ENCODE measurements at places on chromosomes 7 and 10. TPM values are rescaled to one million over a fixed set of nuclear protein-coding genes. Genes with fewer than 3 reads are reported as not detected.

CALHM3 gene
- total RNA-seq: not detected

ASB10 gene
- total RNA-seq: not detected

PCLO gene
- total RNA-seq: 1.1 TPM

DDC gene
- not detected for total RNA-seq

CRYGN gene
- 0.74 TPM for total RNA-seq

COL26A1 gene
- 25.8 TPM for total RNA-seq

POLR2J3 gene
- 28.1 TPM for total RNA-seq

ZNF804B gene
- not detected for total RNA-seq

IL15RA gene
- 11.0 TPM for total RNA-seq

RTKN2 gene
- total RNA-seq: 21.3 TPM

DNA sequence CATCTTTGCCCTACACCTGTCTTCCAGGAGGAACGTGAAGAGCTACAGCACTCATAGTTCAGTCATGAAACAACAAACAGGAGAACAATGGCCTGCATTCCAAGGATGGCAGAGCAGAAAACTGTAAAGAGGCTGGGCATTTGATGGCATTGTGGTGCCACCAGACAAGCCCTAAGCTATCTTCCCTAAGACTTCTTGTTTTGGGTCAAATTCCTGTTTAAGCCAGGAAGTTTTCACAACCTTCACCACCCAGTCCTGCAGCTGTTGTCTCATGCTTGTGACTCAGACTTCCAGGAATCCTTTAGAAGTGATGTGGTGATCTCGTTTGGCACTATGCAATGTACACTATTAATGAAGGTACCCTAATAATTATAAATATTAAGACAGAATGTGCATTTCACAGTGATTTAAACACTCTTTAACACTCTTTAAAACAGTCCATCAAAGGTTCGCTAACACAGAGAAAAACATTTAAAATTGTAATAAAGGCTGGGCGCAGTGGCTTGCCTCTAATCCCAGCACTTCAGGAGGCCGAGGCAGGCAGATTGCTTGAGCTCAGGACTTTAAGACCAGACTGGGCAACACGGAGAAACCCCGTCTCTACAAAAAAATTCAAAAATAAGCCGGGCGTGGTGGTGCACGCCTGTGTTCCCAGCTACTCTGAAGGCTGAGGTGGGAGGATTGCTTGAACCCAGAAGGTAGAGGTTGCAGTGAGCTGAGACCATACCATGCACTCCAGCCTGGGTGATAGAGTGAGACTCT is 2.7 kb upstream of the HERPUD2 start:
- no peak for DNase-seq
- no peaks in the 10 kb centered on the region for H3K27me3 ChIP-seq
- no peaks in the 10 kb centered on the region for H3K36me3 ChIP-seq
- H3K4me3 ChIP-seq: no peak overlapping the region
- peaks cover 12% of the 10 kb centered on the region for H3K4me1 ChIP-seq
- H3K27ac ChIP-seq: no peak overlapping the region

DNA sequence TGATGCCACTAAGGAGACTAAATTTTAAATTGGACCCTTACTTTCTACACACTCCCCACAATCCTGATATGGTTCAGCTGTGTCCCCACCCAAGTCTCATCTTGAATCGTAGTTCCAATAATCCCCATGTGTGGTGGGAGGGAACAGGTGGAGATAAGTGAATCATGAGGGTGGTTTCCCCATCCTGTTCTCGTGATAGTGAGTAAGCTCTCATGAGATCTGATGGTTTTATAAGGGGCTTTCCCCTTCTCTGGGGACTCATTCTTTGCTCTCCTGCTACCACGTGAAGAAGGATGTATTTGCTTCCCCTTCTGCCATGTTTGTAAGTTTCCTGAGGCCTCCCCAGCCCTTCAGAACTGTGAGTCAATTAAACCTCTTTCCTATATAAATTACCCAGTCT is 18.4 kb upstream of the BET1 start:
- no peak overlapping the region for H3K27ac ChIP-seq
- no peaks in the 10 kb centered on the region for H3K4me1 ChIP-seq

GRCh38 chr7:137545059-137545716 is 201.7 kb upstream of the PTN start:
- no peak overlapping the region for H3K27ac ChIP-seq
- DNase-seq: no peak
- H3K36me3 ChIP-seq: no peaks in the 10 kb centered on the region
- H3K4me3 ChIP-seq: no peak overlapping the region

DNA sequence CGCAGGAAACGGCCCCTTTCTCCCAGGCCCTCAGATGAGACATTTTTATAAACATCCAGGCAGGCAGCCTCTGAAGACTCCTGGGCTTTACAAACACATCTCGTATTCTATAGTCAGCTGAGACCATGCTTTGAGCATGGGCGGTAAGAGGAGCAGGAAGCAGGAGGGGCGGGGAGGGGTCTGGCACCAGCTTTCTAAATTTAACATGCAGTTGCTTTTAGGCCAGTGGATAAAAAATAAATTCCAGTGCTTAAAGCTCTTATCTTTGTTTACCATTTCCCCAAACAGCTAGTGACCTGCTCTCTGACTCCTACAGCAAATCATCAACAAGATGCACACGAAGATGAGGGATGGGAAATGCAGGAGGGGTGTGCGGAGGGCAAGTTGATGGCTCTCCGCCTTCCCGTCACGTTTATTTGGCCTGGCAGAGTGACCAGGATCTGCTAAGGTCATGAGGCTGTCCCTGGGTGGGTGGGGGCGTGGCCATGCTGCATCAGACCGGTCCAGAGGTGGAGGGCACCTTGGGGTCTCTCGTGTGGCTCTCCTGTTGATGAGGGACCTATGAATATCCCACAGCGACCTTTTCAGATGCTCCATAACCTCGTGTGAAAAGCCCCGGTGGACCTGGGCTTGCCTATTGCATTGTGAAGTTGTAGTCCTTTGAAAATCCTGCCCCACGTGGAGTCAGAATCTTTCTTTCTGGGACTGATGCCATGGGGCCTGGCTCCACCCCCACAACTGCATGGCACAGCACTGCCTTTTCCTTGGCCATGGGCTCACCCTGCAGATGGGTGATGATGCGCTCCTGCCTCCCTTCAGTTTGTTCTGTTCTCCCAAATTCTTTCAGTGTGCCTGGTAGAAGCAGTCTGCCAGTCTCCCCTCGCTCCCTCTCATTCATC is 67.5 kb downstream of the PARP12 start:
- no peaks in the 10 kb centered on the region for H3K4me1 ChIP-seq
- H3K27me3 ChIP-seq: no peaks in the 10 kb centered on the region
- no peak for DNase-seq

- no peak overlapping the region for H3K27ac ChIP-seq
- H3K4me3 ChIP-seq: no peak overlapping the region
- no peak for DNase-seq
Measured at GRCh38 chr7:28125431-28126409, 54.9 kb downstream of the JAZF1 start.

GRCh38 chr10:100730725-100731406 is 14.5 kb upstream of the PAX2 start:
- no peaks in the 10 kb centered on the region for H3K36me3 ChIP-seq
- H3K27me3 ChIP-seq: no peaks in the 10 kb centered on the region
- peak overlapping the region; percentile 99 for H3K27ac ChIP-seq
- peaks cover 50% of the 10 kb centered on the region for H3K4me1 ChIP-seq
- H3K4me3 ChIP-seq: peak overlapping the region; percentile 79
- DNase-seq: no peak

GRCh38 chr7:26122745-26123144 is 29.3 kb upstream of the NFE2L3 start:
- H3K27ac ChIP-seq: no peak overlapping the region
- no peak overlapping the region for H3K4me3 ChIP-seq
- H3K4me1 ChIP-seq: no peaks in the 10 kb centered on the region
- DNase-seq: no peak
- no peaks in the 10 kb centered on the region for H3K36me3 ChIP-seq
- peaks cover 2% of the 10 kb centered on the region for H3K27me3 ChIP-seq

DNA sequence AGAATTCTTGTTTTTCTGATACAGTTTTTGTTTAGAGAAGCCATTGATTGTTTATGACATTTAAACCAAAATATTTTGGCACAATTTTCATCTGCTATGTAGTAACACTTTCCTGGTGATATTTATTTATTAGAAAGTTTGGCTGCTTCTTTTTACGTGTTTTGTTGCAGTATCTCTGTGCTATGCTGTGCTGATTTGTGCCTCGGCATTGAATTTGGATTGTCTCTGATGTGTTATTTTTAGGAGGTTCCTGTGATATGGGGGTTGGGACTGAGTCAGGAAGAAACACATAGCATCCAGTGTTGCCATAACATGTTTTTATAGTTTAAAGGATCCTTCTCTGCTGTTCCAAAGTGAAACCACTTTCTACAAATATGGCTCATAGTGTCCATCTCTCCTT is 1197.7 kb upstream of the LRRN3 start:
- H3K4me3 ChIP-seq: no peak overlapping the region
- H3K36me3 ChIP-seq: no peaks in the 10 kb centered on the region
- no peak overlapping the region for H3K27ac ChIP-seq
- no peaks in the 10 kb centered on the region for H3K4me1 ChIP-seq
- no peaks in the 10 kb centered on the region for H3K27me3 ChIP-seq

DNA sequence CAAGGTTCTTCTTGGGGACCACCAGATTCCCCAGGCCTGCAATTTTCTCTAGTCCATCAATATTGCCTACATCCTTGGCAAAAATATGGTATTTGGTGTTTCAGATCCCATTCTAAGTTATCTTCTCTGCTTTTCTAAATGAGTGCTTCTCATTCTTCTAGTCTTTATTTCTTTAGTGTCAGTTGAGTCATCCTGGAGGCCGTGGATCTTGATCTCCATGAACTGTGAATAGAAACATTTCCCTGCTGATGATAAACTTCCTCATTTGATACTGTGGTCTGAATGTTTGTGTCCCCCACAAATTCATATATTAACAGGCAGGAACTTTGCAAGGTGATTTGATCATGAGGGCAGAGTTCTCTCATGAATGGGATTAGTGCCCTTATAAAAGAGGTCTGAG is 779.3 kb downstream of the INHBA start:
- no peak for DNase-seq
- H3K27me3 ChIP-seq: no peaks in the 10 kb centered on the region
- no peak overlapping the region for H3K27ac ChIP-seq
- no peaks in the 10 kb centered on the region for H3K36me3 ChIP-seq

DNA sequence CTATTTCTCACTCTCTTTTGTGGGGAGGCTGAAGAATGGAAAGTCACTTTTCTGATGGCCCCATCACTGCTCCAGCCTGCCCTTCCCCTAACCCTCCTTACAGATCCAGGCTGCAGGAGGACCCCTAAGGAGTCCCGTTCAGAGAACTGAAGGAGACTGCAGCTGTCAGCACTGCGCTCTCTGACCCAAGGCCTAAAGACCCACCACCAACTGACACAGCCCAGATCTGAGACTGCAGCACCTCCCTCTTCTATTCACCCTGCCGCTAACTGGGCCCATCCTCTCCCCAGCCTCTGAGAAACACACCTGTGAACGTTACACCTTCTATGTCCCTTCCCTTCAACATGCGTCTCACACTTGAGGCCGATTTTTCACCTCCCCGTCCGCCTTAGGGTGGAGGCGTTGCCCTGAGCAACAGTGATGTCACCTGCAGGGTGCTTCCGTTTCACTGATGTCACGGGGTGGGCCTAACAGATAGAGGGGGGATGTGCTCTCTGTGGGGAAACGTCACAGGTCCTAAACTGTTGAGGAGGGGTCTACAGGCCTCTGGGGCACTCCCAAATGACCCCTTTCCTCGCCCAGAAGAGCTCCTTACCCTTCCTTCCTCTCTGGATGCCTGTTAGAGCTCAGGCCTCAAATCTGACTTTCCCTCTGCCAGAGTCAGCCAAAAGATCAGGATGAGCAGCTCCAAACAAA is 5.1 kb downstream of the ITPRIP start:
- peak overlapping the region; percentile 98 for H3K27ac ChIP-seq
- H3K36me3 ChIP-seq: peaks cover 3% of the 10 kb centered on the region
- peak overlapping the region; percentile 83 for H3K4me3 ChIP-seq
- no peaks in the 10 kb centered on the region for H3K27me3 ChIP-seq
- peaks cover 80% of the 10 kb centered on the region for H3K4me1 ChIP-seq

GRCh38 chr7:30028749-30029635 is 780 bp downstream of the PLEKHA8 start:
- peak overlapping the region; percentile 84 for H3K27ac ChIP-seq
- no peak for DNase-seq
- no peaks in the 10 kb centered on the region for H3K27me3 ChIP-seq
- peak overlapping the region; percentile 61 for H3K4me3 ChIP-seq
- no peaks in the 10 kb centered on the region for H3K36me3 ChIP-seq

DNA sequence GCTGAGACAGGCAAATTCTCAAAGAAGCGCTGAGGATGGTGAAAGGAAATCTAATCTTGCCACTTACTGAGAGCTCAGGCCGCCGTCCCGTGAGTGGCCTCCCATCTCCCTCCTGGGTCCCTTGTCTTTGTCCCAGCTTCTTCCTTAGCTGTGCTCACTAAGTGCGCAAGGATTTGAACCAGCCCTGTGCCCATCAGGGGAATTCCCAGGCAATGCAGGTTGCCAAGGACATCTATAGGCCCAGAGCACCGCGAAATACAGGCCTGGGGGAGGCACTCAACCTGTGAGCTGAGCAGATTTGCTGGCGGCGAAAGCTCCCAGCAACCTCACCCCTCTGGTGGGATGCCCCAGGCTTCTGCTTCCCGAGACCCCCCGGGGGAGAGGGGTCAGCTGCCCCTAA is 64.8 kb downstream of the OAT start:
- no peak overlapping the region for H3K27ac ChIP-seq
- no peaks in the 10 kb centered on the region for H3K27me3 ChIP-seq
- H3K36me3 ChIP-seq: no peaks in the 10 kb centered on the region
- no peak for DNase-seq
- peaks cover 10% of the 10 kb centered on the region for H3K4me1 ChIP-seq

DNA sequence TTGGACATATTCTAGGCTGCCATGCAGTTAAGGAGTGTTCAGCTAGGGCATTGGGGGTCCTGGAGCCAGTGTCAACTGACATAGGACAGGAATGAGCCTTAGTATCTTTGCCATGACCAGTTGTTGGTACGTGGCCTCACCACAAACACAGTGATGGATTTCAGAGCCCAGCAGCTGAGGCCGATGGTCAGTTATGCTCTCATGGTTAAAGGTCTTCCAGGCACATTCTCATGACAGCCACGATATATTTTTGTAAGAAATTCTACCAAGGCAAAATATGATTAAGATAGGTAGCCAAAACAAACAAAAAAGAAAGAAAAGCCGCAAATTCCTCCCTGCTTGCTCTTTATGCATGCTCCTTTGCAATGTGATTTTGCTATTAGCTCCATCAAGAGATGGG is 47.8 kb downstream of the CDHR3 start:
- DNase-seq: no peak
- no peaks in the 10 kb centered on the region for H3K36me3 ChIP-seq
- no peaks in the 10 kb centered on the region for H3K4me1 ChIP-seq
- no peaks in the 10 kb centered on the region for H3K27me3 ChIP-seq
- no peak overlapping the region for H3K4me3 ChIP-seq

GRCh38 chr10:13699216-13699615 is 112.5 kb downstream of the PRPF18 start:
- no peaks in the 10 kb centered on the region for H3K4me1 ChIP-seq
- no peak overlapping the region for H3K27ac ChIP-seq
- H3K27me3 ChIP-seq: no peaks in the 10 kb centered on the region
- no peaks in the 10 kb centered on the region for H3K36me3 ChIP-seq
- no peak overlapping the region for H3K4me3 ChIP-seq

GRCh38 chr10:30434273-30435072 is 489 bp downstream of the MAP3K8 start:
- no peaks in the 10 kb centered on the region for H3K27me3 ChIP-seq
- peak overlapping the region; percentile 85 for H3K27ac ChIP-seq
- peak overlapping the region; percentile 66 for H3K4me3 ChIP-seq
- peaks cover 27% of the 10 kb centered on the region for H3K4me1 ChIP-seq
